ENCODE measurements at places on chromosomes 11 and 22.

GRCh38 chr22:37697538-37697835 is 639 bp downstream of the TRIOBP start:
- DNase-seq, result no peak

DNA sequence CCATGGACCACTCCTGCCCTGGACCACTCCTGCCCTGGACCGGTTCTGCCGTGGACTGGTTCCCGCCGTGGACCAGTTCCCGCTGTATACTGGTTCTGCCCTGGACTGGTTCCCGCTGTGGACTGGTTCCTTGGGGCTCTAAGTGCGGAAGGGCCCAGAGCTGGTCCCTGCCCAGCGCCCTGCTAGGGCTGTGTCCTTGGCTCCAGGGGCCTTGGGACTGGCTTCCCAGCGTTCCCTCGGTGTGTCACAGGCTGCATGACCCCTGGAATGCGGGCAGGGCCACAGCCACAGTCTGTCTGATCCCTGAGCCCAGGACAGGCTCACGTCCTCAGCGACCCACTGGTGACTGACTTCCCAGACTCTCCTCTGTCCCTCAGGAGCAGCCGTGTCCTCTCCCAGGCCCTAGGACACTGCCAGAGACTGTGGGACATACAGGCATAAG is 412.2 kb downstream of the TBC1D22A start:
- DNase-seq, result no peak

DNA sequence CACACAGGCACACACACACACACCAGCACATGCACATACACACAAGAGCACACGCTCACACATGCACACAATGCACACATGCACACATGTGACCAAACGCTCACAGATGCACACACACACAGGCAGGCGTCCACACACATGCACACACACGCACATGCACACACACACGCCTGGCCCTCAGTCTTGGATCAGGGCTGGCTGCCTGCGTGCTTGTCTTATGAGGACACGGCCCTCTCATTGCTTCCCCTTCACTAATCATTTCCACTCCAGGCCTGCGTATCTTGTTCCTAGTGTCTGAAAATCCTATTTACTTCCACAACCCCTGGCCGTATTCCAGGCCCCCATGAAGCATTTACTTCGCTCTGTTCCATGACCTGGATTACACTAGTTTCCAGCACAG is 740.5 kb downstream of the BRD1 start:
- DNase-seq, result no peak

DNA sequence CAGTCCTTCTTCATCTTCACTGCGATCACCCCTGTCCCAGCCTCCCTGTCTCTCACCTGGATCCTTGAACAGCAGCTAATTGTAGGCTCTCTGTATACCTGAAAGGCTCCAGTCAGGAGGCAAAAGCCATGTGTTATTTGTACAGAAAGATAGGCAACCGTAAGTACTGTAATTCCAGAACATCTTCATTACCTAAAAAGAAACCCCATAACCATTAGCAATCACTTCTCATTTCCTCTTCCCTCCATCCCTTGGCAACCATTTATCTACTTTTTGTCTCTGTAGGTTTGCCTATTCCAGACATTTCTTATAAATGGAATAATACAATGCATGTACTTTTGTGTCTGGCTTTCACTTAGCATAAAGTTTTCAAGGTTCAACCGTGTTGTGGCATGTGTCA is 17.8 kb downstream of the NAGA start:
- DNase-seq, result no peak

- DNase-seq, result peak; percentile 46
These were observed at the start of gene DEPDC7 for GRCh38 chr11:33015621-33016551. Gene DEPDC7 (plus strand): TSS chr11:33015878. CDS start chr11:33015956, 78 bp downstream.

GRCh38 chr11:40274017-40274416 is 1185.4 kb downstream of the LRRC4C start:
- peak; percentile 89 for DNase-seq

- DNase-seq, result no peak
These were observed 12.5 kb upstream of the C1QTNF4 start for GRCh38 chr11:47606731-47607130.

DNA sequence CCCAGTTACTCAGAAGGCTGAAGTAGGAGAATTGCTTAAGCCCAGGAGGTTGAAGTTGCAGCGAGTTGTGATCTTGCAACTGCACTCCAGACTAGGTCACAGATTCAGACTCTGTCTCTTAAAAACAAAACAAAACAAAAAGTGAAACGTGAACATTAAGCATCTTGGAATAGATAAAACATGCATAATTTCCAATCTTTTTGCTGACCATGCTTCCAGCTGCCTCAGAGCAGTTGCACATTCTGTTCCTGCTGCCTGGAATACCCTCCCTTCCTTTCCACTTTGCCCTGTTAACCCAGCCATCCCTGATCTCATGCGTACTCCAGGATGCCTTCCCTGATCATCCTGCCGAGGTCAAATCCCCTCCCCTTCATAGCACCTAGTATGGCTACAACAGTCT is 718 bp upstream of the CCDC88B start:
- DNase-seq, result no peak

- no peak for DNase-seq
These were observed 161.5 kb downstream of the WNT11 start for GRCh38 chr11:76044750-76045320.

GRCh38 chr22:43197271-43197941 is 10.5 kb upstream of the TTLL12 start:
- DNase-seq, result no peak

GRCh38 chr11:2990617-2991451 is 1.3 kb downstream of the NAP1L4 start:
- no peak for DNase-seq

- DNase-seq, result no peak
These were observed 81.9 kb downstream of the UVRAG start for GRCh38 chr11:75896843-75897419.

- no peak for DNase-seq
These were observed 12.7 kb downstream of the SCUBE1 start for GRCh38 chr22:43330178-43331068.

GRCh38 chr11:123282597-123282996 is 87.5 kb upstream of the CLMP start:
- DNase-seq, result no peak

DNA sequence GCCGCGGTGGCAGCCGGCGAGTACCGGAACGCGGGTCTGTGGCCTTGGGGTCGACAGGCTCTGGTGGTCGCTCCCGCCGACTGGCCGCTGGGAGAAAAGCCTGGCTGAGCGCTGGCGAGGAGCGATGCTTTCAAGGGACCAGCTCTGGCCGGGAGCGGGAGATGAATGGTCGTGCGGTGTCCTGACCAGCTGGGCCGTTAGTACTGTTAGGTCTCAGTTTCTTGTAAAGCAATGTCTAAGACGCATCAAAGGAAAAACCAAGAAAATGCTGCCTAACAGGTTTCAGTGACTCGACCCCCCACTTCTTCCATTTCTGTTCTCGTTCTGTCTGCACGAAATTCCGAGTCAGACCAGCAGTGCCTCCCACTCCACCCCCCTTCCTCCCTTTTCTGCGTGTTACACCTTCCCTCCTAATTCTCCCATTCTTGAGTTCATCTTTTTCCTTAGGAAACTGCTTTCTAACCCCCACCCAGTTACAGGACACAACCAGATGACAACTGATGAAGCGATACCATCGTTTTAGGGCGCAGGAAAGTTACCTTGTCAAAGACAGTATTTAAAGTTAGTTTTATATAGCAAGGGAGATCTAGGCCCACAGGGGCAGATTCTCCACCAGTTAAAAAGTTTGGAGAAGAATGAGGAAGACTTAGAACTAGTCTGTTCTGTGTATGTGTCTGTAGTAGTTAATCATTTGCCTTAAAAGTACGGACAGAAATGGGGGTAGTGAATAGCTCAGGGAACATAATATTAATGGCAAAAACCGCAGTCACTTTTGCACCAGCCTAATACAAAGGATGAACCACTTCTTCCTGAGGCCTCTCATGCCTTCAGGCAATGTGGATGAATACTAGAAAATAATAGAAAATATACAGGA is 1.0 kb downstream of the CUL5 start:
- no peak for DNase-seq

DNA sequence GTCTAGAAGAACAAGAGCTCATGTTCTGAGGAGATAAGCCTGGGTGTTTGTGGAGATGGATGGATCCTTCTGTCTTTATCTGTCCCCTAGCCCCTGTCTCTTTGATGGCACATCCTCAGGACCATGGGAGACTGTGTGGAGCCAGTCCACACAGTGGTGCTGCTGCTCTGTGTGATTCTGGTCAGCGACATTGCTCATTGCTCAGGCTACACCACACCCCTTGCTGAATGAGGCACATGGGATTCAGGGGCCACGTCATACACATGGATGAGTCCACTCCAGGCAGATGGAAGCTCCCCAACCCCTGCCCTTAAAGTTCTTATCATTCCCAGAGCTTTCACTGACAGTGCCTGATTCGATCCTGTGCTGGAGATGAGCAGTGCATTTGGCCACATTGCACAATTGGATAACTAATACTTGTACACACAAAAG is 222.2 kb downstream of the NAV2 start:
- DNase-seq, result no peak

DNA sequence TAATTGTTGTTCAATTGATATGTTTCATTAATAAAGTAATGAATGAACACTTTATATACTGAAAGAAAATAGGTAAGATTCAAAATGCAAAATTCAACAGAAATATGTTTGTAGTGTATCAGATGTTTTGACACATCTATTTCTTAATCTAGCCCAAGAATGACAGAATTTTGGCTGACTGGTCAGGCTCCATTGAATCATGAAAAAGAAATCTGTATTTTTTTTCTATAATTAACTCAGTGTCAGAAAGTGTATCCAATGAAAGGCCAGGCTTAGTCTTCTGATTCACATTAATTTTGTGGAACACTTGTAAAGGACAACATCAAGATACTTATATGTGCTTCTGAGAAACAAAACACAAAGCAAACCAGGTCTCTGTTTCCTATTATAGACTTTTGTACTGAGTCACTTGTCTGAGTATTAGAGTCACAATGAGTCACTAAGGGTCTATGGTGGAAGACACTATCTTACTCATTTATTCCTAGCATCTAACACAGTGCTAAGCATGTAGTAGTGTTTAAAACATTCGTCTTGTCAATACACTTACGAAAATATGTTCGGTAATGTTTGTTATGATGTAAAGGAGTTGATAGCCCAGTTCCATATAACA is 297.7 kb upstream of the CCDC90B start:
- peak; percentile 55 for DNase-seq

DNA sequence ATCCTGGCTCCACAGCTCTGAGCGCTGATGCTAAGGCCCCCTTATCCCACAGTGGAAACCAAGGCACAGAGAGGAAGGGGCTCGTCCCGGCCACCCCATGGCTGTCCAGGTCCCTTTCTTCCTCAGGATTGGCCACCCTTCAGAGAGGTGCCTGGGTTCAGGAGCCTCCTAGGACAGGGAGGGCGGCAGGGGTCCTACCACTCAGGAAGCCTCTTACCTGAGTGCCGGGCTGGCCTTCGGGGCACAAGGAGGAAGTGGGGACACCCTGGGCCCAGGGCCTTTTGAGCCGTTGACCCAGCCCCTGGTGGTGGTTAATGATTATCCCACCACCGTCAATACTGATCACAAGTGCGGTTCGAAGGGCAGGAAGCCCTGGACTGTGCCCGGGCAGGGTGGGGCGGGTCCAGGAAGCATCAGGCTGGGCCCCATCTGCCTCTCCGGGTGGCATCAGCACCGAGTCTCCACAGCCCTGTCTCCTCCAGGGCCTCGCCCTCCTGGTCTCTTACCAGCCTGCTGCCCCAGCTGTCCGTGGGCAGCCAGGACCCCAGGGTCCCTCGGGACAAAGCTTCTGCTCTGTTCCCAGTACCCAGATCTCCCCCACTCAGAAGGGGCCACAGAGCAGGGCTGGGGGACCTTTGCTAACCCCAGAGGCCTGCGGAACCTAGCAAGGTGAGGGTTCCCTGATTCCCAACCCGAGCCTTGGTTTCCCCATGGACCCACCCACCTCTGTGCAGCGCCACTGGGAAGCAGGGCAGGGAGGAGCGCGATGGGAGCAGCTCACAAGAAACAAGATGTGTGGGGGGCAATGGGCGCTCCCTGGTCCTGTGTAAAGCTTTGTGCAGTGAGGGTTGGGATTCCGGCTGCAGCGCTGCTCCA is 15.0 kb upstream of the EHD1 start:
- DNase-seq, result no peak

GRCh38 chr11:11149671-11150459 is 203.2 kb downstream of the CSNK2A3 start:
- no peak for DNase-seq

DNA sequence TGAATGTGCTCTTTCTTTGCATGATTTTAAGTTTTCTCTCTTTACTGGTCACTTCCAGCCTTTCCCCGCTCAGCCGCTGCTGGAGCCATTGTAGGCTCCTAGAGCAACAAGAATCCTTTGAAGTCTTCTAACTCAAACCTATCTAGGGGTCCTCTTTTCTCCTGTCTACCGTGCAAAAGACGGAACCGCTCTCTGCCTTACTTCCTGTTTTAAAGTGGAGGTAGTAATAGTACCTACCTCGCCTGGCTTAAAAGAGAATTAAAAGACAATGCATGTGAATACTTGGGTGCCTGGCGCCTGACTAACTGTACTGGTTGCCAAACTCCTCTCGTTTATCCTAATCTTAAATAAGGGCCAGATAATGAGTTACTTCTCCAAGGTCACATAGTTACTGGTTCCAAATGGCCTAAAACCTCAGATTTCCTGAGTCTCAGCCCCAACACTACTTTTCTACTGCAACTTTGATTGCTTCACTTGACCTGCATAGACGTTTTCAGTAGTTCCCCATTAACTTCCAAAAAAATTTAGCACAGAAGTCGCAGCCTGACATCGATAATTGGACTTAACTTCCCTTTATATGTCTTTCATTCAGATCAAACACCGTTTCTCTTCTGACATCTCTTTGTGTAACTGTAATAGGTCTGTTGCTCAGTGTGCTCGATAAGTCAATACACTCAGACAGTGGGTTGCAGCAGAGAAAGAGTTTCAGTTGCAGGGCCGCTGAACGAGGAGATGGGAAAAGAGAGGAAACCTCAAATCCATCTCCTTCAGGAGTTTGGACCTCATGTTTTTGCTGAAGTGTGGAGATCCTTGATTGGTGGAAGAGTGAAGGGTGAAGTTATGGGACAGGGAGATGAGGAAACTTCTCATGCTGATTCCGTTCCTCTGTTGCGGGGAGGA is 891 bp downstream of the SAMM50 start:
- DNase-seq, result no peak

DNA sequence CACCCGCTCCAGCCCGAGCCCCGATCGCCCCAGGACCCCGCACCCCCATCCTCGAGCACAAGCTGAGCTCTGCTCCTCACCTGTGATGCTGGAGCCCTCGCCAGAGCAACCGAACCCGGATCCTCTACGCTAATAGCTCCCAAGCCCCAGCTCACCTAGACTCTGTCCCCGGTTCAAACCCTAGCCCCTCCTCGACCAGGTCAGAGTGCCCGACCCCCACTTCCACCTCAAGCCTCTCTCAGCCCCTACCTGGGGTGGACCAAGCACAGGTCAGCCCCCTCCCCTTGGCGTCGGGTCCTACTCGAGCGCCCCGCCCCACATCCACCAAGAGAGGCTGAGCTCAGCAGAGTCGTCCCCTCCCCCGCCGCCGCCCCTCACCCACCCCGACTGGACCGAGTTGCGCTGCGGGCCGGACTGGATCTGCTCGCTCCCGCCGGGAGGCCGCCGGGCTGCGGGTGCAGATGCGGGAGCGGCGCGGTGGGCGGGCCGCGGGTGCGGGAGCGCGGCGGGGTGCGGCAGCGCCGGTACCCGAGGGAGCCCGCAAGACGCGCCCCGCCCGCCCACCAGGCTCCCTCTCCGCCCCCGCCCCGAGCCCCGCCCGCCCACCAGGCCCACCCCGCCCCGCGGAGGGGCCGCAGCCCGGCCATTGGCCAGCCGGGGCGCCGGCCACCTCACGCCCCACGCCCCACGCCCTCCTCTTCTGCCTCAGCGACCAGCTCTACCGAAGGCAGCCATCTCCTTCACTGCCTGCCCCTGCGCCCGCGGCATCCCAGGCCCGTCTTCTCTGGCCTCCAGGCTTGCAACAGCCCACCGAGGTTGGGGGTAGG is 577 bp upstream of the DKK3 start:
- no peak for DNase-seq

Data from retinal pigment epithelial cell (primary cell).